DMS79 treated with DMSO at 0.1 percent for 48 hours (cell line): ENCODE measurements at places on chromosomes 1 and 21.
A peak's percentile ranks its signal among the peaks of the same experiment; 100 is the strongest.

DNA sequence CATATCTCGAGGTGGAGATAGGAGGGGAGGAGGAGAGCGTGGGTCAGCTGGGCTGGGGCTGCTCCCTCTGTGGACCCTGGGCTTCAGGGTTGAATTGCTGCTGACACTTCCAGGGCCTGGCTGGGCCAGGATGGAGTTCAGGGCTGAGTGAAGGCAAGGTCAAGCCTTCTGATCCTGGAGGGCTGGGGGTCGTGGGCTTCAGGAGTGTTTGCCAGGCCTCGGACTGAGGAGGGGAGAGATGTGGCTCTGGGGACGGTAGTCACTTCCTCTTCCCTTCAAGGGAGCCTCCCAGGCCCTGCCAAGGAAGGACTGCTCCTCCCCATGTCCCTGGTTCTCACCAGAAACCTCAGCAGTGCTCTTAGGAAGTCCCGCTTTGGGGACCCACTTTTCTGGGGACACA, 12.1 kb upstream of the FAM131C start:
- no peak for DNase-seq

GRCh38 chr1:98001764-98002163, 80.9 kb upstream of the DPYD start:
- DNase-seq: no peak

DNA sequence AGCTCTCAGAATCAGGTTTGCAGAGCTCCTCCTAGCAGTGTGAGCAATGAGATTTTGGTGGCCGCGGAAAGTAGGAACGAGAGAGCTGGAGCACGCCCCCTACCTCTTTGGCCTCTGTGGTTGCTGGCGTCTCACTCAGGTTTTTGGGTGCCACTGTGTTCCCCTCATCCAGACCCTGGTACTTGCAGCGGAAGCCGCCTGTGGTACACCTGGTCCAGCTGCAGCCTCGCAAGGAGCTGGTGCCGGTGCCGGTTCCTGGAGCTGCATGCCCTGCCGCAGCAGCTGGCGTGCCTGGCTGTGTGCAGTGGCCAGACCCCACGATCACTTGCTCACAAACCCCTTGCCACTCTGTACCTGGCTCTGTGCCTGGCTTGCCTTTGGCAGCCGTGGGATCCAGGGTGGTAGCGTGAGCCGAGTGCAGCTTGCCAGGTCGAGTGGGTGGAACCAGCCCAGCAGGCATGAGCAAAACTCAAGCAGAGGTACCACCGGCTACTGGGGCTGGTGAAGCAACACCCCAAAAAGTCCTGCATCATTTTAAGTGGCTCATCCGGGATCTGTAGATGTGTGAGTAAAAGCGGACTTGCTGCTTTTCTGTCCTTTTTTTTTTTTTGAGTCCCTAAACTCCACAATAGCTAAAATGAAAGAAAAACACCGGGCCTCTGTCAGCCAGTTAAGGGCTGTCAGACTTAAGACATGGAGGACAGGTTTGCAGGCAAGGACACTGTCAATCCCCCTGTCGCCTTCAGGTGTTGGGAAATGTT, 844.9 kb downstream of the KCNT2 start:
- DNase-seq: no peak

- DNase-seq: no peak
Measured at GRCh38 chr1:39711966-39712340, 20.7 kb upstream of the HPCAL4 start.

- no peak for DNase-seq
Measured at GRCh38 chr1:3005771-3006170, 15.5 kb upstream of the ACTRT2 start.

GRCh38 chr1:70220015-70220414, 1.2 kb upstream of the SRSF11 start:
- no peak for DNase-seq

GRCh38 chr1:226549094-226549936, 751 bp downstream of the STUM start:
- DNase-seq: no peak

DNA sequence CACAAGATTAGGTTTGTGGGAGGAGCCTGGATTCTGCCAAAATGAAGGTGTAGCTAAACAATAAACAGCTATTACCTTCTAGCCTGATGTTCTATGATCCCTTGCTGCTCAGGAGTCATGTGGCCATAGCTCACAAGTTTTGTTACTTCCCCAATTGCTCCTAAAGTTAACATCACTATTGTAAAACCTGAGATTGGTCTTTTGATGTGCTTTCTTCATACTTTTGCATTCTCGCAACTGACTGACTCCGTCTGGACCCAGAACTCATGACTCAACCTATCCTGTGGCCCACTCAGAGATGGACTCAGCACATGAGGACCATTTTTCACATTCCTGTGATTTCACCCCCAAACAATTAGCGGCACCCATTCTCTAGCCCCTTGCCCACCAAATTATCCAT, 69.1 kb downstream of the PTGS2 start:
- DNase-seq: no peak

DNA sequence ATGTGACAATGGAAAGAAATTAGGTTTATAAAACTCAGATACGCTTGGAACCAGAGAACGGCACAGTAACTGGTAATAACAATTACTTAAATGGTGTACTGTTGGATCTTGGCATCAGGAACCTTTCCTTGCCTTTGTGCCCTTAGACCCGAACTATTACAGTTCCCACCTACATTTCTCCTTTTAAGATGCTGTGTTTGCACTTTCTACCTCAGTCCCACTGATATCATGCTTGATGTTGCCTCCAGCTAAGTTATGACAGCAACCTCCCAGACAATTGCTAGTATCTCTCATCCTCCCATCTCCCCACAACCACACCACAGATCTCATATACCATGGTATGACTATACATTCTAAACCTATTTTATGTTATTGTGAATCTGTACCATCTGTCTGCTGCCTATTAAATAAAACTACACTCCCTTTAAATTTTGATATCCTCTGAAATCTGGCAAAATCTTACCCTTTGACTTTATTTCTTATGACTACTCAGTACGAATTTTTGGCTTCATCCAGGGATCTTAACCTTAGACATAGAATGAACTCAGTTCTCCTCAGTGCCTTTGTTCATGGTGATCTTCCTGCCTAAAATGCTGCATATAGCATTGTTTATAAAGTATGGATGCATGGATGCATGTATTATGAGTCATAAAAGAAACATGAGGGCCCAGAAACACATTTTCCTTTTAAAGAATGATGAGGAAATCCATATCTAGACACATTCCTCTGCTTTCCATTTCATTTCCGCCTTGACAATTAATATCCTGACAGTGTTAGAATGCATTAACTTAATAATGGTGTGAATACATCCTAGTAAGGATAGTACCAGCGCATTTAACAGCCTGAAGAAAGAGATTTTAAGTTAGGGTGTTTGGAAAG, 64.1 kb downstream of the LRRC8D start:
- no peak for DNase-seq

DNA sequence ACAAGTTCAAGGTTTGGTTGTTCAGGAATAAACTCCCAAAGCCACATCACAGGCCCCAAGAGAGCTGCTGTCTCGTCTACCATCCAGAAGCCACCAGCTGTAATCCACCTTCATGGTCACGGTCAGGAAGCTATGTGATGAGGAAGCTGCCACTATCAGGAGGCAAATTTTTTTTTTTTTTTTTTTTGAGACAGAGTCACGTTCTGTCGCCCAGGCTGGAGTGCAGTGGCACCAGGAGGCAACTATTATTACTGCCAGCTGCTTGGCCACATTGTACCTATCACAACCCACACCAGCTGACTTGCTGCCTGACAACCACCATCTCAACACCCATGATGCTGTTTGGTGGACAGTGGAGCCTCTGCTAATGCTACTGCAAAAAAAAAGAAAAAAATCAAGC, 124.1 kb downstream of the OMA1 start:
- no peak for DNase-seq

GRCh38 chr1:167881069-167881468, 32.9 kb downstream of the ADCY10 start:
- no peak for DNase-seq

GRCh38 chr1:222996310-222996975, 146.6 kb downstream of the TLR5 start:
- DNase-seq: peak; percentile 41

- DNase-seq: no peak
Measured at GRCh38 chr1:7284839-7285435, 486.2 kb upstream of the VAMP3 start.

DNA sequence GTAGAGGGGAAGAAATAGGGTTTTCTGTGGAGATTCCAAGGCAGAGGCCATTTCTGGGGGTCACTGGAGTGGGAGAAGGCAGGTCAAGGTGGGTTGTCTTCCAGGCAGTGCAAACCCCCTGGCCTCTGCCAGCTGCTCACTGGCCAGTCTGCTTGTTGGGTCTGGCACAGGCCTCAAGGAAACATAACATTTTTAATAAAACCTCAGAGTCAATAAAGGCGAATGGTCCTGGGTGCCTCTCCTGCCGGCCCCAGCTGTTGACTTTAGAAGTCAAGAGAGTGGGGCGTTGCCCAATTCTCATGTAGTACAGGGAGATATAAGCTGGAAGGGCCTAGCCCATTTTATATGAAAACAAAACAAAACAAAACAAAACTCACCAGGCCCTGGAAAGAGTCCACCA, 36.6 kb downstream of the RUNX3 start:
- no peak for DNase-seq

- peak; percentile 26 for DNase-seq
Measured at GRCh38 chr21:42426424-42426823, 22.7 kb downstream of the UBASH3A start.

DNA sequence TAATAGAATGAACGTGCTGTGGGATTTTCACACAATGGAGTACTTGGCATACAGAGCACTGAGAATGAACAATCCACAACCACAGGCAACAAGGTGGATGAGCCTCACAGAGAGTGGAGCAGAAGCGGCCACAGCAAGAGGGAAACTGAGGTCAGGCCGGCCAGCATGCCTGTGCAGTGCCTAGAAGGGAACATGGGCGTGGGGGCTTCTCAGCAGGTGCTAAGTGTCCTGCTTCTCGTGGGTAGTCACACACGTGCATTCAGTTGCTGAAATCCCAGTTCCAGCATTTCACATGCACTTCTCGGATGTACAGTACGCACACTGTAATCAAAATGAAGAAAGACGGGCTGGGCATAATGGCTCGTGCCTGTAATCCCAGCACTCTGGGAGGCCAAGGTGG, 33.1 kb downstream of the WDR4 start:
- DNase-seq: no peak

DNA sequence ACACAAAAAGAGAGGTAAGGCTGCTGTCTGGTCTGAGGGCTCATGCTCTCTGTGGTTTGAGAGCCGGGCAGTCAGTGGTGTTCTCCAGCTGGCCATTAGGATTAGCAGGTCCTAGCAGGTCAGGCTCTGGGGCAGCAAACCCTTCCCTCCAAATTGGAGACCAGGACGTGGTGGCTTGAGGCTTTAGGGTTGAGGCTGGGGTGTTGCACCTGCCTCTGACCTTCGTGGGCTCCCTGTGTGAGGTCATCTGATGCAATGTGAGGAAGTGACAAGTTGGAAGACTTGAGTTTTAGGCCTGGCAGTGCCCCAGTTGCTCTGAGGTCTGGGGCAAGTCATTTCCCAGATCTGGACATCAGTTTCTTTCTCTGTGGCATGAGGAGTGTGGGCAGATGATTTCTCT, 24.4 kb downstream of the SZRD1 start:
- DNase-seq: no peak

GRCh38 chr1:205480349-205480985, 24.0 kb upstream of the CDK18 start:
- no peak for DNase-seq

GRCh38 chr1:3066250-3066711, 2.7 kb upstream of the PRDM16 start:
- DNase-seq: no peak

GRCh38 chr1:158084747-158085146, 91.3 kb downstream of the KIRREL1 start:
- no peak for DNase-seq

GRCh38 chr1:7476861-7477547, 294.1 kb upstream of the VAMP3 start:
- DNase-seq: peak; percentile 70

DNA sequence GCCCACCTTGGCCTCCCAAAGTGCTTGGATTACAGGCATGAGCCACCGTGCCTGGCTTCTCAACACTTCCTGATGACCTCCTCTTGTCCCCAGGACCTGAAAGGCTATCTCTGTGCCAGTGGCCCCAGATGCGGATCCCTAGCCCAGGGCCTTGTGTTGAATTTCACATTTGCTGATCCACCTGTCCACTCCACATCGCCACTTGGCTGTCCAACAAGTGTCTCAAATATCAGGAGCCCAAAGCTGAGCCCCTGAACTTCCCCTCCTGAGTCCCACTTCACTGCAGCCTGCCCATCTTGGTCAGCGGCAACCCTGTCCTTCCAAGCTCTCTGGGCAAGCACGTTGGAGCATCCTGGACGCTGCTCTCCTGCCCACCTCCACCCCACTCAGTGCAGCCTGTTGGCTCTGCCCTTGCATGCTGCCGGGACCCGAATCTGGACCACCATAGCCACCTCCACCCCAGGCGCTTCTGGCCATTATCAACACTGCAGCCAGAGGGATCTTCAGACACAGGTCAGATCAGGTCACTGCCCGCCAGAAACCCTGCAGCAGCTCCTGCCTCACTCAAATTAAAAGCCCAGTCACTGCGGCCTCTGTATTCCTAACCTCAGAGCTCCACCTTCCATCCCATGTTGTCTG, 352.5 kb upstream of the VAMP3 start:
- no peak for DNase-seq

GRCh38 chr1:209512821-209513220, 70.7 kb upstream of the CAMK1G start:
- DNase-seq: no peak

DNA sequence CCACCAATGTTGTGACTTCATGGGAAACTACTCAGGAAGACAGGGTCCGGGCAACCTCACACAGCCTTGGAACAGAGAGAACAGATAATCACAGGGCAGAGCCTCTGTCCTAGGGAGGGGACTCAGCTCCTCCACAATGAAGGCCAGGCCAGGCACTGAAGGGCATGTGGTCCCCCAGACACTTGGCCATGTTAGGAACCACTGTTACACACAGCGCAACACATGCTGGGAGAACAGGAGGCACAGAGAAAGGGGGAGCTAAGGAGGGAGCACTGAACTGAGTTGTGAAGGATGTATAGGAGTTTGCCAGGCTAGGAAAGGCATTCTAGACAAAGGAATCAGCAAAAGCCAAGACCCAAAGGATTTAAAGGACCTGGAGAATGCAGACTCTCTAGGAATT, 127.6 kb downstream of the DMRTB1 start:
- DNase-seq: no peak

GRCh38 chr1:56268519-56269140, 310.7 kb downstream of the PLPP3 start:
- no peak for DNase-seq

DNA sequence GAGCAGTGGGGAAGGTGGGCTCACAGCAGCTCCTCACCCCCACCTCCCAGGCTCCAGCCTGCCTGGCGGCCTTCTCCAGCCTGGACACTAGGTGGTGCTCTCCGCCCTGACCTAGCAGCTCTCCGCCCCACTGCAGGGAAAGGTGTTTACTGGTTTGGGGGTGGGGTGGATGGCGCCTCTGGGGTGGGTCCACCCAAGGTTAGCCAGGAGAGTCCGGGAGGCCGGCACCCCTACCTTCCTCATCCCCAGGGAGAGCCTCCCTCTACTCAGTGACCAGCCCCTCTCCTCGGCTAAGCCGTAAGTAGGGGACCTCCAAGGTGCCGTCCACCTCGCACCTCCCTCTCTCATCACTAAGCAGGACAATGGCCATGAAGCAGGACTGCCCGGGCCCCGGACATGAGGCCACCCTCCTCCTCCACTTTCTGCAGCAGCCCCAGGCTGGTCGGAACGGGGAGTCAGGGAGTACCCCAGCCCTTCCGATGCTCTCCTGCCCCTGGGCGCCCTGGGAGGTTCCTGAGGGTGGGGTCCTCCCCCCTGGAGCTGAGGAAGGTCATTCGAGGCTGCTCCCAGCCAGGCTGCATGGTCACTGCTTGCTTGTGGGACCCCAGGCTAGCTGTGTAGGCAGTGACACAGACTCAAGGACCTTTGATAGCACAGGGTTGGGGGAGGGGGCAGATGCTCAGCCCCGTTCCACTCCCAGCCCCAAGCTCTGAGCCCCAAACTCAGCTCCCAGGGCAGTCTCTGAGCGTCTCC, 101.4 kb upstream of the VAMP3 start:
- peak; percentile 39 for DNase-seq
